Suppressor macrophage (primary cell): ENCODE measurements at places on chromosomes 5 and 9.
A peak's percentile ranks its signal among the peaks of the same experiment; 100 is the strongest.

DNA sequence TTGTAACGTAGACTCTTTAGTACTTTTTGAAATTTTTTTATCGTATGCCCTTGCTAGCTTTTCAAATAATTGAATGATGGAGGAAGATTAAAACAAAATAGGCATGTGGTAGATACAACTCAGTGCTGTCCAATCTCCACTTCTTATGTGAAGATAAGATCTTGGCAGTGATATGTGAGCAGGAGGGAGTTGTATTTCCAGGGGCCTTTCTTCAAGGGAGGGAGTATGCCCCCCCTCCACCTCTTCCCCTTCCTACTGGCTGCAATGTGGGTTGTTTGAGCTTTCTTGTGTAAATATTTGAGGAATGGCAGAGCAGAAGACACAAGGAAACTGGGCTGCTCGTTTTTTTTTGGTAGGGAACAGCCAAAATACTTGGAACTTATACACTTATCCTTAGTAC is 374.9 kb downstream of the PSAT1 start:
- no peak for DNase-seq

DNA sequence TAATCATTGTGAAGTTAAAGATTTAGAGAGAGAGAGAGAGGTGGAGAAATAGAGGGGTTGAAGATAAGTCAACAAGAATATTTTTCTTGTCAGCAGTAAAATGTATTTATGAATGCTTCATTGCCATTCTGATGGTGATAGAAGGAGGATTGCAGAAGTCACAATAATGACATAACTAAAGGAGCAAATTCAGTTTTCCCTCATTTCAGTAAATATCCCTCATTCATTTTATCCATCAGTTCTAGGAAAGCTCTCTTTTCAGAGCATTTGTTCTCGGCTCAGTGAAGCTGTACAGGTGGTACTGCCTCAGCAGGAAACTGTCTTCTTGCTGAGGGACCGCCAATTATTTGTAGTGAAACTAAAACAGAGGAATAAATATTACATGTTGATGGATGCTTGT is 681.4 kb downstream of the CETN3 start:
- DNase-seq: no peak

- DNase-seq: no peak
Observed at GRCh38 chr5:138890644-138891043, 15.5 kb upstream of the LRRTM2 start.

- DNase-seq: peak; percentile 4
Observed at GRCh38 chr5:100697970-100698369, 162.8 kb downstream of the FAM174A start.

DNA sequence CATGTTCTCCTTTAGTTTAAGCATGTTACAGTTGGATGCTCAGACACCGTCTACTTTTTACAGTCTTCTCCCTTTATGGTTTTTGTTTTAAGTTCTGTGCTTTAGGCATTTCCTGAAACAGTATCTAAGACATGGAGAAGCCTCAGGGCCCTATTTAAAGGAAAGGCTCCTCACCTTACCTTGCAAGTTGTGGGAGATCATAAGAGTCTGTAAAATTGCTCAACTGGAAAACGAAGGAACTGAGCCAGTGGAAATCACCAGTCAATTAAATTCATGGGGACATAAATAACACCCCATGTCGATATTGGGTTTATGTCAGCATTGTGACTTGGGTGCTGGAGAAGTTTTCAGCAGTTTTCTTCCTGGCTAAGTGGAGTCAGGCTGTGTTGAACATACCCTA is 239.2 kb downstream of the KIF4B start:
- DNase-seq: no peak

DNA sequence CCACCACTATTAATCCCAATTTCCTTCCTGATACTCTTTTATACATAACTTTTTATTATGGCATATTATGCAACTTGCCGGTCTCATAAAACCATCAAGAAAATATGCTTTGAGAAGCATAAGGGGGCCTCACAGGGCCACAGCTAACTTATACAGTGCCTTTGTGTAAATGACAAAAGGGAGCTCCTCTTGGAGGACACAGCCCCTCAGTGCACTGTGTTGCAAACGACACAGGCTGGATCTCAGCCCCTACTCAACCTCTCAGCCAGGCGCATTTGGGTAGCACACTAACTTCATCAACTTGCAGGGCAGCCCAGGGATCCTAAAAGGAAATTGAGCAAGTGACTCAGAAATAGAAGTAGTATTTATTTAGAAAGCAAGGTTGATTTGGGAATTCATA is 35.4 kb downstream of the RIGI start:
- no peak for DNase-seq

- peak; percentile 97 for DNase-seq
Observed at GRCh38 chr9:129334105-129334935, 156.3 kb upstream of the IER5L start.

DNA sequence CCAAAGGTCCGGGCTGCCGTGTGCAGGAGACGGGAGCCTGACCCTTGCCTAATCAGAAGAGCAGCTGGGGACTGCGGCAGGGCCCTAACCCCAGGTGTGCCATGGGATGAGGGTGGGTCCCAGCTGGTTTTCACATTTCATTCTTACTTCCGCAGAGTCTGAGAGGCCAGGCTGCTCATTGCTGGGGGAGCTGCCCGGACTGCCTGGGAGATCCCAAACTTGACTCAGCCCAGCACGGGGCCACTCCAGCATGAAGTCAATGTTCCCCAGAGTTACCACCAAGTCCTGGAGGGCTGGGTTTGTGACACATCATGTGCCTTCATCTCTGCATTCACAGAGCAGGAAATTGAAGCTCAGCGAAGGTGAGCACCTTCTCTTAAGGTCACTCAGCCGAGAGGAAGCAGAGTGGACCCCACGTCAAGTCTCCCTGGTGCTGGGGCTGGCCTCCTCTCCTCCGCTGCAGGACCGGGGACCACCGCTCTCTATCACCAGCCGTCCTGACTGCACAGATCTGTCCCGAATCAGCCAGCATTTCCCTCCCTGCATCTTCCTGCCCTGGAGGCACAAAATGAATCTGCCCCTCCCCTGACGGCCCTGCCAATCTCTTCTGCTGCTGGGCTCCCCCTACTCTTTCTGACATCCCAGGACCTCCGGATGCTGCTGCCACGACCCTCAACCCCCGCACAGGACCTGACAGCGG is 54.6 kb upstream of the PHYKPL start:
- no peak for DNase-seq

DNA sequence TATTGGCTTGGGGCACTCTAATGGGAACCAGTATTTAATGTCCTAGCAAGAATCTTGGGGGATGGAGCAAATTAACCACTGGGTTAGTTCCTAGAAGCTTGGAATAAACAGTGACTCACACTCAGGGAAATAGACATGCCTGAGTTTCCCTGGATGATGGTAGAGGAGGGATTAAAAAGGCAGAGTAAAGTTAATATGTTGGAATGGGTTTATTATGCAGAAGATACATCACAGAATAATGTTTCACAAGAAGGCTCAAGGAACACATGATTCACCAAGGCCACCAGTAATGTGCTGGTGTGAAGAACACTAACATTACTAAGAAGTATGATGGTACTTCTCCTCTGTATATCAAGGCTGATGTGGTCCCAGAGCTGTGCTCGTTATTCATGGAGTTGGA is 752.9 kb upstream of the SEMA6A start:
- DNase-seq: no peak

- no peak for DNase-seq
Observed at GRCh38 chr9:76445976-76446375, 13.0 kb upstream of the GCNT1 start.

DNA sequence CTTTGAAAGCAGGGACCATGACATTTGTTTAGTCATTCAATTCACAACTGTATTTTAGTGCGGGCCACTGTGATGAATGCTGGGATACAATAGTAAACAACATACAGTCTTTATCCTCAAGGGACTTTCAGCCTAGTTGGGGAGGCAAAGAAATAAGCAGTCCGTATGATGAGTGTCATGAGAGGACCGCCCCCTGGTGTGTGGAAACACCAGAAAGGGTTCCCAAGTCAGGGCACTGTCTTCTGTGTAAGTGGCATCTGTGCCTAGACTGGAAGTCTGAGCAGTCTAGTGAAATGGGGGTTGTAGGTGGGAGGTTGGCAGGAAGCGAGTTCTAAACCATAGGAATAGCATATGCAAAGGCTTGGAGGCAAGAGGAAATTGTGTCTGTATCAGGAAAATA is 6.8 kb downstream of the C9orf43 start:
- peak; percentile 44 for DNase-seq

DNA sequence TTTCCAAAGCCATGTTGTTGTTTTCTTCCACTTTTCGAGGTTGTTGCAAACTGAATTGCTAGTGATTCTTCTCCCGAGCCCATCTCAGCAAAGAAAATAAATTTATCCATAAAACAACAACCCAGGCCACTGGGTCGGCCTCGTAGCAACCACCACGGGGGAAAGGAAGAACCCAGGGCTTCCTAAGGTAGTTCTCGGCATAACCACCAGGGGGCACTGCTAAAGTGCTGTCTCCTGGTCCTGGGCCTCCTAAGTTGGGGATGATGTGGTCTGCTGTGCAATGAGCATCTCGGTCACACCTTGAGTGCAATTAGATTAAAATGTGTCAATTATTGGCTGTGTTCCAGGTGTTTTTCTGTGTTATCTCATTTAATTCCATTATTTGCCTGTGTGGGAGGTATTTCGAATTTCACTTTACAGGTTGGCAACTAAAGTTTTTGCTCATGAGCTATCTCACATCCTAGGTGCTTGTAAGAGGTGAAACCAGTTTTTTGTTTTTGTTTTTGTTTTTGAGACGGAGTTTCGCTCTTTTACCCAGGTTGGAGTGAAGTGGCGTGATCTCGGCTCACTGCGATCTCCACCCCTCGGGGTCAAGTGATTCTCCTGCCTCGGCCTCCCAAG is 102.8 kb upstream of the DAP start:
- peak; percentile 79 for DNase-seq

DNA sequence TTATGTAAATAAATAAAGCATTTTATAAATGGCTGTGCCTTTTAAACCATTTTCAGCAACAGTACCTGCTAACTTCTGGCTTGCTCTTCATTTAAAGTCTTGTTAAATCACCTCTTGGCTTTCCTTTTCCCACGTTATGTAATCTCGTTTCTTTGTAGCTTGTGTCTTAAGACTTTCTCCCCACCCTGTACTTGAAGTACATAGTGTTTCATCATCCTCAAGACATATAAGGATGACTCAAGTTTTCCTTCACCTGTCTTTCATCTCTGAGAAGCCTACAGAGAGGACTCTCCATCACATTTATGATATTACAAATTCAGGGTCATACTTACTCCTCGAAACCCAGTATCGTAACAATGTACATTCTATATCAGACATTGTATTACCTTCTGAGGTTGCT is 33.9 kb downstream of the PRELID2 start:
- DNase-seq: no peak

GRCh38 chr9:89435071-89435823 is 62.7 kb downstream of the SEMA4D start:
- DNase-seq: no peak

DNA sequence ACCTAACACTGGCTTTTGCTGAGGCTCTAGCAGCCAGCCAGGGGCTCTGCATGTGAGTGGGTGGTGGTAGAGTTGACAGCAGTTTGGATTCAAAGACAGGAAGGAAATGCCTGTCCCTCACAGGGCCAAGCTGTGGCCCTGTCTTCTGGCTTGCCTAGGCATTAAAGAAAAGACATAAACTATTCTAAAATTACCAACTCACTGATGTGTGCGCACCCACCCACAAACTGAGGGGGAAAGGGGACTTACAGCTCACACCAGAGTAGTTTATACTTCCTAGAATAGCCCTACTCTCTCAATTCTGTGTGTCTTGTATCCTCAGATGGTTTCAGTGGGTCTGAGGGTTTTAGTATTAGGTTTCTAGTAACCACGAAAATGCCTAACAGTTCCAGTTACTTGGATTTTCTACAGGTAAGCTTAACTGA is 18.3 kb upstream of the IL13 start:
- no peak for DNase-seq

DNA sequence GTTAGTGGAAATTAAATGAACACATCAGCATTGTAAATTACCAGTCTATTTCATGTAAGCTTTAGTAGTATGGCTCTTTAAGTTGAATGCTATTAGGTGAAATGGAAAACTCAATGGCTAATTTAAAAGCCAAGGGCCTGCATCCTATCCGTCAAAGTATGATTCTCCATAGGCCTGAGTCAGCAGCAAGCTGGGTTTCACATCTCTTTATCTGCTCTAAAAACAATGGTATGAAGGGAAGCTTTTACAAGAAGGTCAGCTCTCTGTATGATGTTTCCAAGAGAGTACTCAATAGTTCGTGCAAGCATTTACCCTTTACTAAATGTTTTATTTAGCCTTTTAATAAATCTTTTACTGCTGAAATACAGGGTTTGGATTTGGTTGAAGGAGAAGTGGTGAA is 62.8 kb downstream of the MAP1B start:
- DNase-seq: no peak

- DNase-seq: no peak
Observed at GRCh38 chr9:79880626-79881025, 308.9 kb downstream of the TLE4 start.
